Left lung (tissue), 14 donors: ENCODE measurements at places on chromosomes 1 and 21. TPM values are rescaled to one million over a fixed set of nuclear protein-coding genes. Genes with fewer than 3 reads are reported as not detected.

FAM3B gene
- 12.0 TPM for polyA plus RNA-seq

ILF2 gene
- 245 TPM for polyA plus RNA-seq

ADORA1 gene
- 3.1 TPM for polyA plus RNA-seq

BMP8B gene
- polyA plus RNA-seq, result 1.0 TPM

ZSWIM5 gene
- 5.6 TPM for polyA plus RNA-seq

CZIB gene
- polyA plus RNA-seq, result 103 TPM

MXRA8 gene
- 127 TPM for polyA plus RNA-seq

SOX13 gene
- polyA plus RNA-seq, result 53.1 TPM

C1QB gene
- polyA plus RNA-seq, result 17.0 TPM

FAM78B gene
- polyA plus RNA-seq, result 0.91 TPM

ACTA1 gene
- 0.40 TPM for polyA plus RNA-seq

PTGS2 gene
- 4.5 TPM for polyA plus RNA-seq

TENT5C gene
- 25.8 TPM for polyA plus RNA-seq
